ENCODE measurements at places on chromosomes 11 and 22.

- DNase-seq: no peak
Observed at GRCh38 chr11:13073119-13073981, 64.2 kb downstream of the RASSF10 start.

DNA sequence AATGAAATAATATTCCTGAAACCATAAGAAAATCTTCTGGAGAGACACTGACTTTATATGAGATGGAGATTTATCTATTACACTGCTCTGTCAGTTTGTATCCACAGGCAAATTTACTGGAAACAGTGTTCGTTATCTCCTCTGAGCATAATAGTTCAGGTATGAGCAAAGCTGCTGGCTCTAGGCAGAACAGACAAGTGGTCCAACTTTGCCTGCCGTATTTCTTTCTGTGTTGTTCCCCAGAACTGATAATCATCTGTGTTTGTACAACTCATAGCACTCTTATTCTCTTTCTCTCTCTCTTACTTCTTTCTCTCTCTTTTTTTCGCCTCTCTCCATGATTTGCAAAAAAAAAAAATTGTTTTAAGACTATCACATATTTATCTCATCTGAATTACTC lies 623.8 kb upstream of the CHORDC1 start:
- DNase-seq: no peak

- DNase-seq: peak; percentile 40
Observed at GRCh38 chr11:11155962-11156815, 196.9 kb downstream of the CSNK2A3 start.

- DNase-seq: no peak
Observed at GRCh38 chr11:124085997-124086846, 29.0 kb upstream of the VWA5A start.

- no peak for DNase-seq
Observed at GRCh38 chr22:21041937-21042336, 3.8 kb upstream of the LRRC74B start.

DNA sequence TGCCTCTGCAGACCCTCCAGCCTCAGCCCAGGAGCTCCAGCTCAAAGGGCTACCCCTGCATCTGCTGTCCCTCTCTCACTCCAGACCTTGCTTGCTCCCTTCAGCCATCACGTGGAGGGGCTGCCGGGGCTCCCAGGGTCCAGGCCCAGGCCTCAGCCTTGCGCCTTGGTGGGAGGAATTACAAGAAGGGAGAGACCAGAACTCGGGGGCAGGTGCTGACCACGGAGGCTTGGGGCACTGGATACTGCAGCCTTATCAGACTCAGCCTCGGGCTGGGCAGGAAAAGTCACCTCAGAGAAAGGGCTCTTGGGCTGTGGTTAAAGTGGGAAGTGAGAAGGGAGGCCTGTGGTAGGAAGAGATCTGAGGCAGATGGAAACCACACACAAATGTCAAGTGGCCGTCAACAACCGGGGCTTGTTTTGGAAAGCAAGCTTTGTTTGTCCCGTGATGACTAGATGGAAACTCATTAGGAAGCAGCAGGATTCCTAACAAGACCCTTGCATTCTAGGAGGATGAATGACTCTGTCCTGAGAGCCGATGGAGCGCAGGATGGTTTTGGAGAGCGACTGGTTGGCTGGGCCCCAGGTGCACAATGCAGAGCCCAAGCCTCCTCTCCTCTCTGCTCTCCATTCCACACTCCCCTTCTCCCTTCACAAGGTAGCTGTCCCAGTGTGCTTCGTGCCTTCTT lies 1321.7 kb downstream of the TBC1D22A start:
- no peak for DNase-seq

DNA sequence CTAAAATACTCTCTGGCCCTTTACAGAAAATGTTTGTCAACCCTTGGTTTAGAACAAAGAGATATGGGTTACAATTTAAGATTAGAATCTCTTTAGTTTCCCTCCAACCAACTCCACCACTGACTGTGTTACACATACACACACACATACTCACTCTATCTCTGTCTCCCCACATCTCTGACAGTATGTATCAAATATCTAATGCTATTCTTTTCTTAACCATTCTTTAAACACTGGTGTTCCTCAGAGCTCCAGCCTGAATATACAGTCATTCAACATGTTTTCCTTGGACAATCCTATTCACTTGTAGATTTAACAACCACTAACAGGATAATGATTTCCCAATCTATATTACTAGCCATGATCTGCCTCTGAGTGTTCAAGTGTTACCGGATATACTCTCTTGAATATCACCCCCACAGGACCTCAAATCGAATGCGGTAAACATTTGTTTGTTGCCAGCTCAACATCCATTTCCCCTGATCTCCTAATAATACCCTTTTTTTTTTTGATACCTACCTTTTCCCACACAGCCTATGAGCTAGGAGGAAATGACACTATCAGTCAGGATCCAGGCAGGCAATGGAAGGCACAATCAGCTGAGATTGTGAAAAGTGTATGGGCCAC lies 6.1 kb downstream of the MPZL3 start:
- DNase-seq: no peak

- DNase-seq: no peak
Observed at GRCh38 chr11:44729063-44729462, 2.3 kb downstream of the TSPAN18 start.

GRCh38 chr11:37280200-37280599 lies 682.2 kb upstream of the RAG2 start:
- no peak for DNase-seq

- DNase-seq: no peak
Observed at GRCh38 chr11:19321351-19321750, 80.6 kb upstream of the E2F8 start.

GRCh38 chr11:78310500-78310909 lies 107.1 kb downstream of the GAB2 start:
- DNase-seq: no peak

GRCh38 chr22:25404928-25405816 lies 159.3 kb upstream of the GRK3 start:
- peak; percentile 77 for DNase-seq

DNA sequence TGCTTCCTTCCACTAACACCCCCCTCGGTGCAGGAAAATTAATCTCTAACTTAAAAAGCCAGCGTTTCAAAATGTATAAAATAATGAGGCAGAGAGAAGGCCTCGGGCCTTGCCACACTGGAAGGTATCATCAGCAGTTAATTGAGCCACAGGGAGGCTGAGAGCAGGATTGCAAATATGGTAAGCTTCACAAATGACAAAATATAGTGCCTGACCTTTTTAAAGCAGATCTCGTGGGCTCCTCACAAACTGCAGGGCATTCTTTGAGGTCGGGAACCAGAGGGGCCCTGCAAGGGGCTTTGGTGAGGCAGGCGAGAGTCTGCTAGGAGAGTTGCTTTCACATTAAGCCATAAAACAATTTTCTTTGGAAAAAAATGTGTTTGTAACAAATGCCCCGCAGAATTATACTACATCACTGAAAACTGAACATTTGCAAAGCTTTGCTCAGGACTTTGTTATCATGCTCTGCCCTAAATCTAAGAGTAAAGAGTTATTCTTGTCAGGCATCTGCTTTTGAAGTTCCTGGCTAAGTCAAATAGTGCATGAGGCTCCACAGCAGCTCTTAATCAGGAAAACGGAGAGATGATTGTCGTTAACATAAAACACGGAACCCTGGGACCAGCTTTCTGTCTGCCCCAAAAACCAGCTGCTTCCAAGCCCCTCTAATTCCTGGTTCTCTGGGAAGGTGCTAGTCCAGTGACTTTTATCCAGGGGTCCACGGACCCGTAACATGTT lies 61.4 kb upstream of the SYT13 start:
- DNase-seq: no peak

GRCh38 chr22:23192133-23192532 lies 11.8 kb downstream of the BCR start:
- no peak for DNase-seq

DNA sequence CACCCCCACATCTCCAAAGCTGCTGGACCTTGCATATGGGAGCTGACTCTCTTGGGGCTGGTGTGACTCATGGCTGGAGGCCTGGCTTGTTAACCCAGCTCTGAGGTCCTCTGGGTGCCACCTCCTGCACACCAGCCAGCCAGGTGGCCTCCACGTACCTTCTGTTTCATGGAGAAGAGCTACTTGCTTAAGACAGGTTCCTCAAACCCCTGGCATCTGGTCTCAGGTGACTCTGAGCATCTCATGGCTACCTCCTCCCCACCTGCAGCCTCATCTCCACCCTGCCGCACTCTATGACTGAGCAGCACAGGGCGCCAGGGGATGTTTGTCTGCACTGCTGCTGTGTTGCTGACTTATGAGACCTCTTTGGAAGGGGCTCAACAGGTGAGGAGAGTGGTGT lies 55.7 kb downstream of the BCR start:
- no peak for DNase-seq

DNA sequence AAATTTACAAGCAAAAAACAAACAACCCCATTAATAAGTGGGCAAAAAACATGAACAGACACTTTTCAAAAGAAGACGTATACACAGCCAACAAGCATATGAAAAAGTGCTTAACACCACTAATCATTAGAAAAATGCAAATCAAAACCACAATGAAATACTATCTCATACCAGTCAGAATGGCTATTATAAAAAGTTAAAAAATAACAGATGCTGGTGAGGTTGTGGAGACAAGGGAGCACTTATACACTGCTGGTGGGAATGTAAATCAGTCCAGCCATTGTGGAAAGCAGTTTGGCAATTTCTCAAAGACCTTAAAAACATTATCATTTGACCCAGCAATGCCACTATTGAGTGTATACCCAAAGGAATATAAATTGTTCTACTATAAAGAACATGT lies 72.3 kb downstream of the BBOX1 start:
- no peak for DNase-seq

GRCh38 chr22:49111085-49111484 lies 716.6 kb downstream of the BRD1 start:
- no peak for DNase-seq

DNA sequence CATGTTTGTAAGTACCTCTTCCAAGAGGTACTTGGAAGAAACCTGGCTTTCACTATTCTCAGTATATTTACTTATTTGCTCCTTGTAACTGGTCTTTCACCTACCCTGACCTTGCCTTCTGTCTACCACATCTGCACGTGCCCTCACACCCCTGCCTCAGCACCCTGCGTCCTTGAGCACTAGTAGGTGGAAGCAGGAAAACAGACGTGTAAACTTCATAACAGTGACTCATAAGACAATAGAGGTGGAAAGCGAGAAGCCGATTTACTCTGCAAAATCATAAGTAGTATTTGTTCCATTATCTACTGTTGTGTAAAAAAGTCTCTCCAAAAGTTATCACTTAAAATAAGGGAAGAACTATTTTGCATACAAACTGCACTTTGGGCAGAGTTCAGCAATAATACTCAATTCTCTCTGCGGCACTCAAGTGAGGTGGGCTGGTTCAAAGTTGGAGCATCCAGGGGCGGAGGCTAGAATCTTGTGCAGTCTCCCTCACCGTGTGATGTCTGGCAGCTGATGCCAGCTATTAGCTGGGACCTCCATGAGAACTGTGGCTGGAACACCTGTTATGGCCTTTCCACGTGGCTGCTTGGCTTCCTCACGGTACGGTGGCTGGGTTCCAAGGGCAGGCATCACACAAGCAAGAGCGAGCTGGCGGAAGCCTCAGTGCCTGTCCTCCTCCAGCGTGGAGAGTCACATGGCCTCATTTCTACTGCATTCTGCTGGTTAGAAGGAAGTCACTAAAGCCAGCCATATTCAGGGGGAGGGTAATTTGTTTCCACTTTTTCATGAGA lies 30.4 kb downstream of the PACS1 start:
- DNase-seq: peak; percentile 63

DNA sequence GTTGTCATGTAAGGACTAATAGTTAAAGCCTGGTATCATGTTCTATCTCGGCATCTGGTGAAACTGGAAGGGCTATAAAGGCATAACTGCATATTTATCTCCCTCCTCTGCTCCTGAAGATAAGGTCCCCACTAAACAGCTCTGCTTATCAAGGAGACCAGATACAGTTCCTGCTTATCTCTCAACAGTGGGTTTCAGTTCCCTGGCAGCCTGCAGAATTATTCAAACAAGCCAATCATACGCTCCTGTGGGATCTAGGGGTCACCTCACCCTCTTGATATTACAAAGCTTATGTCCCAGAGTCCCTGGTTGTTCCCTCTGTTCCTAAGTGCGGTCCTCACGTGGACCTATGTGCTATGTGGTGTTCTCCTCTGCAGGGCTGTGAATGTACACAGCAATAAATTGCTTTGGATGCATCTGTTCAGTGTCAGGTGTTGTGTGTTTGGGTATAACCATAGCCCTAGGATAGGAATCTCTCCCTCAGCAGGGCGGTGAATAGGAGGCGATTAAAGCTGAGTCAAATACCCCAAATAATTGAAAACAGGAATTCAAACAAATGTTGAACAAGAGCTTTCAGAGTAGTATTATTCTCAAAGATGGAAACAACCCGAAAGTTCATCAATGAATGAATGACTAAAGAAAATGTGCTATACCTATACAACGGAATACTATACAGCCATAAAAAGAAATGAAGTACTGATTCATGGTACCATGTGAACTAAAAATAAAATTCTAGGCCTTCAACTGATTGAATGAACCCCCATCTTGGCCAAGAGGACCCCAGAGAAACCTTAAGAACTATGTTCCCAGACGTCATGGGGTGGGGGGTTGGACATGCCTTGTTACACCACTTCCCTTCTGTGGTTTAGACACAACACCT lies 3.1 kb upstream of the OOSP4A start:
- no peak for DNase-seq

DNA sequence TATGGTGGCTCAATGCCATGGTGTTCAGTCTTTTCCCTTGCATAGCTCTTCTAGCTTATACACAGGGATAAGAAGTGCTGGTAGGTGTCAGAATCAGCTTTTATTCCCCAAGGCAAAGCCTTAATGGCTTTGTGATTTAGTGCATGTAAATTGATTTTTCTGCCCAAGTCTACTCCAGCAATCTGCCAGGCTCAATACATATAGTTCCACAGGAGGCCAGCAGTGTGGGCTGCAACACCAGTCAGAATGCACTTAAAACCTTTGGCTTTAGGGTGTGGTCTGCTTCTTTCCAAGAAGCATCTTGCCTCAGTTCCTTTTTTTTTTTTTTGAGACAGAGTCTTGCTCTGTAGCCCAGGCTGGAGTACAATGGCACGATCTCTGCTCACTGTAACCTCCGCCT lies 14.5 kb upstream of the CAPRIN1 start:
- no peak for DNase-seq

DNA sequence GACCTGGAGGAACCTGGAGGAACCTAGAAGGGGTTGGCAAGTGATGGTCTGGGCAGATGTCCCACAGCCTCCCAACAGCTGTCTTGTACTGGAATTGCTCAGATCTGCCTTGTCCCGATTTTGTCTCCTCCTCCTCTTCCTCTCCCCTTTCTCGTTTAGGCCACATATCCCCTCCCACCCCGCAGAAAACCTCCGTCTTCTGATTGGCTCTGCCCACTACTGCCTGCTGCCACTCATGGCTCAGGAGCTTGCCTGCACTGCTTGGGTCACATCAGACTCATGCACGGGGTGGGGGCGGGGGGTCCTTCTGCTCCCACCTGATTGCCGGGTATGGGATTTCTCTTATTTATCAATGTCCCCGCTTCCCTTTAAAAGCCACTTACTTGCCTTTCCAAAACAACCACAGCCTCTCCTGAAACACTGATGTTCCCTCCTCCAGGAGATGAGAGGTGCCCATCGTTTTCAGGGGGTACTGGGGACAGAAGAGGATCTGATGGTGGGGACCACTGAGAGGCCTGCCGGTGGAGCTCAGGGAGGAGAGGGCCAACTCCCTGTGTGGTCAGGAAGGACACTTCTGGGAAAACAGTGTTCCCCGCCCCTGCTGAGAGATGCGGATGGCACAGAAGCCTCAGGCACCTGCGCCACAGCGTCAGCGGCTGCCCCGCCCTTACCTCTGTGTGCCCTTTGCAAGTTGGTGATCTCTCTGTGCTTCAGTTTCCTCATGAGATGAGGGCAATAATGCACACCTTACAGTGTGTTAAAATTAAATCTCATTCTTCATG lies 14.7 kb downstream of the TOM1 start:
- DNase-seq: no peak

- DNase-seq: no peak
Observed at GRCh38 chr22:17403906-17404305, 34.6 kb downstream of the CECR2 start.

All from activated naive CD8-positive, alpha-beta T cell treated with anti-CD3 and anti-CD28 coated beads, Interleukin-2, amount 50 U/mL, for 24 hours (primary cell).